ENCODE measurements at places on chromosomes 6 and 20.

GRCh38 chr6:10759312-10759839 is 11.8 kb downstream of the TMEM14B start:
- no peak for DNase-seq

GRCh38 chr6:131281471-131282270 is 146.4 kb downstream of the AKAP7 start:
- DNase-seq: no peak

DNA sequence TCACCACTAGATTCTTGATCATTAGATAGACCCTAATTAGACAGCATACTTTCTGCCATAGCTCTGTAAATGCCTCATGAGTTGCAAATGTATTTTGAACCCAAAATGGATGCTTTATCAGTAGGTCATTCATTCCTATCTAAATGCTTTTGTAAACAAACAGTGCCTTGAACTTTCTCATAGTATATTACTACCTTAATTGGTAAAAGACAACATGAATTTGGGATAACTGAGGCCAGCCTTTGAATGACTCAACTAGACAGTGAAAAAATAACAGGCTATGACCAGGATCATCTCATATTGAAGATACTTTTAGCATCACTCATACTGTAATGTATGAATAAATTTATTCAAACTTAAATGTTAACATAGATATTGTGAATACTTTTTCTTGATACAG is 37.0 kb upstream of the PRL start:
- DNase-seq: no peak

GRCh38 chr6:112010328-112010727 is 43.6 kb upstream of the CCN6 start:
- DNase-seq: no peak

DNA sequence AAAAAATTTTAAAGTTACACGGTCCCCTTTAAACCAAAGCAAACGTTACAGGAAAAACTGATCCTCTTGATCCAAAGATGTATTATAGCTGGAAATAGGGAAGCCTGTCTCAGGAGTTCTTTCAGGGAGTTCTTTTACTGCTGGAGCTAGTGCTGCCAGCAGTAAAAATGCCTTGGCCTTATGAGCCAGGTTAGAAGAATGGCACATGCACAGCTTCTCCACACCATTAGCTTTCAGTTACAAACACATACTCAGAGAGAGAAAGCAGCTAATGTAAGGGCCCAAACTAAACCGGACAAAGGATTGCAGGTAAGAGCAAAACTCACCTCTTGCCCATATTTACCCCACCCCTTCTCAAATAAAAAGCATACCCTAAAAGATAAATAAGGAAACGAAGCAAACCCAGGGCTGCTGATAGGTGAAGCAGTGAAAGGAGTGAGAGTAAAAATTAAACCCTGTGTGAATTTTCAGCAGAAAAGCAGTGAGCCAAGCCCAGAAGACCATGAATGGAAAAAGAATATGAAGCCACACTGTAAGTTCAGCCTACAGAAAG is 19.0 kb downstream of the TBC1D20 start:
- DNase-seq: no peak

- DNase-seq: no peak
These were observed 78.7 kb downstream of the SGK1 start for GRCh38 chr6:134238960-134239795.
